ENCODE measurements at places on chromosomes 6 and 20. TPM values are rescaled to one million over a fixed set of nuclear protein-coding genes. Genes with fewer than 3 reads are reported as not detected.

Gene BPIFA2
- total RNA-seq: not detected

Gene CEP85L
- 56.6 TPM for total RNA-seq

Gene KCNK5
- total RNA-seq: 13.9 TPM

Gene B4GALT5
- 25.8 TPM for total RNA-seq

Gene DLL1
- total RNA-seq: 4.2 TPM

Gene DNAH8
- total RNA-seq: not detected

Gene APCDD1L
- total RNA-seq: not detected

Gene CGA
- not detected for total RNA-seq

Gene HLA-DMB
- total RNA-seq: not detected

Gene NKX2-4
- total RNA-seq: not detected

Gene STMN3
- 5.5 TPM for total RNA-seq

Gene KIF25
- not detected for total RNA-seq

Gene TMEM244
- total RNA-seq: not detected

Gene FOXQ1
- not detected for total RNA-seq

Gene ZKSCAN3
- total RNA-seq: 6.5 TPM

Gene RCAN2
- 7.2 TPM for total RNA-seq

Gene HLA-DQA1
- total RNA-seq: 1.1 TPM

Gene RBPJL
- total RNA-seq: not detected

Gene CLPSL1
- not detected for total RNA-seq

Gene TSPO2
- not detected for total RNA-seq

Gene AFDN
- total RNA-seq: 95.1 TPM

Gene DUSP15
- not detected for total RNA-seq

Gene TGIF2
- total RNA-seq: 14.9 TPM

Gene LHFPL5
- not detected for total RNA-seq

Gene CST4
- total RNA-seq: not detected

Gene RSPO3
- total RNA-seq: 6.8 TPM

Gene CPXM1
- total RNA-seq: not detected

Gene DEFB124
- total RNA-seq: not detected

Gene BPI
- total RNA-seq: 4.8 TPM

Gene PLAGL2
- 20.0 TPM for total RNA-seq

Gene COL19A1
- 0.45 TPM for total RNA-seq

Gene EBF4
- 8.5 TPM for total RNA-seq

All from stomach (tissue), 19 donors.